PC-9 (cell line): ENCODE measurements at places on chromosomes 4 and X.

DNA sequence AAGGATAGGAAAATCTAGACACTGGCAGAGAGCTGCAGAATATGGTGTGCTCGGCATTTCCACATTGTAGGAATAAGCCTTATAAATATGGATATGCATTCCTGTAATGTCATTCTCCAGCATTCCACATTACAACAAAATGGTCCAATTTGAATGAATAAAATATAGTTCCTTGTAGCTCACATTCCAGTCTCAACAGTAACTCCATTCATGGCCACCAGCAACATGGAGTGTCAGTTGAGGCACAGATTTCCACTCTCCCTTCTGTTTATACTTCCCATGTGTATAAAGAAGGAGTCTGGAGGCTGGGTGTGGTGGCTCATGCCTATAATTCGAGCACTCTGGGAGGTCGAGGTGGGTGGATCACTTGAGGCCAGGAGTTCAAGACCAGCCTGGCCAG lies 84.5 kb downstream of the AASDH start:
- no peak for DNase-seq
- H3K4me3 ChIP-seq: no peak overlapping the region
- H3K27me3 ChIP-seq: no peaks in the 10 kb centered on the region
- no peaks in the 10 kb centered on the region for H3K4me1 ChIP-seq
- H3K36me3 ChIP-seq: no peaks in the 10 kb centered on the region

- H3K4me3 ChIP-seq: no peak overlapping the region
- no peak overlapping the region for H3K27ac ChIP-seq
- peak; percentile 22 for DNase-seq
- no peaks in the 10 kb centered on the region for H3K36me3 ChIP-seq
- no peaks in the 10 kb centered on the region for H3K4me1 ChIP-seq
- H3K27me3 ChIP-seq: no peaks in the 10 kb centered on the region
Measured at GRCh38 chrX:133335027-133335426, 80.3 kb downstream of the GPC4 start.

DNA sequence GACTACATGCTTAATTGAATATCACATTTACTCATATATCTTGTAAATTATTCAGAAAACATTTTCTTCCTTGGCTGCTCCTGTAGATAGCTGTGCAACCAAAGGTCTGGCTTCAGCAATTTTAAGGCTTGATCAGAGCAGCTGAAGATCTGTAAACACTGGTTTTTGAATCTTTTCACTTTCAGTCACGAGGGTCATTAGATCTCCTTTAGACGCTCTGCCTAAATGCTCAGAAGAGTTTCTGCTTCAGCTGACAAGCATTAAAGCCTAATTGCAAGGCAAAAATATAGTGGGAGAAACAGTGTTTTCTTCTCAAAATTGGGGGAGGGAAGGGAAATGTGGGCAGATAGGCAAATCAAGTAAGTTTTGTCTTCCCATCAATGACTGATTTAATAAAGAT lies 25.7 kb downstream of the TRPC5 start:
- no peak overlapping the region for H3K27ac ChIP-seq
- no peaks in the 10 kb centered on the region for H3K27me3 ChIP-seq
- H3K4me3 ChIP-seq: no peak overlapping the region
- H3K36me3 ChIP-seq: no peaks in the 10 kb centered on the region

DNA sequence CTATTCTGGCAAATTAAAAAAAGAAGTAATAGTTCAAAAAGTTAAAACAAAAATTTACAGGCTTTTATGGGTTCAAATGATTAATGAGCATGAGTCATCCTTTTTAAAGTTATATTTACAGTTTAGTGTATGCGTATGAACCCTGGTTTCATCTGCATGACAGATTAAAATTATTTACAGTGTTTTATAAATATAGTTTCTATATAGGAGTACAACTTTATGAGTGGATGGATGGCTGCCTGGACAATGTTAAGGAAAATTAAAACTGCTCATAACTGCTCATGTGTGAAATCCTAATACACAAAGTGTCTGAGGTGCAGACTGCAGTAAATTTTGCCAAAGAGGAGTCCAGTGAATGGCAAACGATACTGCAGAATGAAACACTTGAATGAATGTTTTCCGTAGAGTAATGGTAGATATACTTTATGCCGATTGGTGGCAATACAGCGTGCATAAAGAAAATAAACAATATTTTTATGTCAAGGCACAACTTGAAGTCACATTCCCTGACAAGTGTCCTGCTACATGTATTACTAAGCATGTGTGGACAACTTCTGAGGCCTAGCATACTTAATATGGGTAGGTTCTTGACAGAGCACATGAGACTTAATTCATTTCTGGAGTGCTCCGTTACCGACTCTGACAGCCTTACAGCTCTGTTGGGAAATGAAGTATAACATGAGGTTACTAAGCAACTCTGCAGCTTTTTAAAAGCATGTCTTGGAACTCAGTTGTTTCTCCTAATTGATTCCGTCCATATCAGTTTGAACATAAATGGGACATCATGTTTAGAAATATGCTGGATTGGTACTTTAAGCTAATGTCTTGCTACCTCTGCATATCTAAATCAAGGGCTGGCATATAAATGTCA lies 985.6 kb upstream of the PCDH7 start:
- no peaks in the 10 kb centered on the region for H3K4me1 ChIP-seq
- no peaks in the 10 kb centered on the region for H3K27me3 ChIP-seq
- DNase-seq: no peak
- no peak overlapping the region for H3K4me3 ChIP-seq
- no peak overlapping the region for H3K27ac ChIP-seq
